ENCODE measurements at places on chromosomes 12 and 14. TPM values are rescaled to one million over a fixed set of nuclear protein-coding genes. Genes with fewer than 3 reads are reported as not detected.

DNA sequence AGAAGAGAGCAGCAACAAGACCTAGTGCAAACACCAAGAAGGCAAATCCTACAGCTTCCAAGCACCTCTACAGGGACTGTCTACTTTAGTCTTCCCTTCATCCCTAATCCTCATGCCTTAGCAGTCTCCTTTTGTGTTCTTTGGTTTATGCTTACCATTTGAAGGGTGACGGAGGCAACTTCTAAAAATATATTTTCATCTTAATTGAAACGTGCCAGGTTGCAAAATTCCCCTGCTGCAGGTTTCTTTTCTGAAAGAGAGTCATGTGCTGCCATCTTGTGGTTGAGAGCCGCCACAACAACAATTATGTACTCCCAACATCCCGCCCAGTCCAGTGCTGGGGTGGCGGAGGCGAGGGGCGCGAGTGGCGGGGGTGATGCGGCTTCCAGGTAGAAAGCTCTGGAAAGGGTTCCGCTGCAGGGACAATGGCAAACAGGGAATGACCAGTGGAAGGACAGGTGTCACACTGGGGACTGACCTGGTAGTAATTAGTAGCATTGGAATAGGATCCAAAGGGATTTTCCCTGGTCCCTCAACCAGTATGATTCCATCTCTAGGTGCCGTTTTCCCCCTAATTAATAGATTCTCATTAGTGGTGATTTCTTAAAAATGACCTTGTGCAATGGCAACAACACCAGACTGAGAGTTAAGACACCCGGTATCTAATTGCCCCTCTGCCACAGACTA lies 80.3 kb upstream of the GNG2 start:
- peak; percentile 42 for DNase-seq
- H3K36me3 ChIP-seq = no peaks in the 10 kb centered on the region
- no peak overlapping the region for H3K4me3 ChIP-seq
- no peak overlapping the region for H3K27ac ChIP-seq

Gene IQSEC3
- 8.8 TPM for total RNA-seq

GRCh38 chr12:64256166-64256800 lies 34.2 kb upstream of the KICS2 start:
- H3K4me1 ChIP-seq = no peaks in the 10 kb centered on the region
- H3K27ac ChIP-seq = no peak overlapping the region
- no peak for DNase-seq
- H3K36me3 ChIP-seq = no peaks in the 10 kb centered on the region

- peaks cover 33% of the 10 kb centered on the region for H3K4me1 ChIP-seq
- H3K27ac ChIP-seq = peak within 1 kb of the TSS; percentile 83
- no peaks in the 10 kb centered on the region for H3K36me3 ChIP-seq
- peak within 1 kb of the TSS; percentile 94 for H3K4me3 ChIP-seq
- peaks cover 2% of the 10 kb centered on the region for H3K27me3 ChIP-seq
- no peak for DNase-seq
Observed at GRCh38 chr12:63844391-63845341, at the start of gene SRGAP1. SRGAP1 (plus strand) TSS chr12:63844700; CDS start chr12:63844817, 117 bp downstream.

GRCh38 chr12:65634626-65635331 lies 189.5 kb upstream of the HMGA2 start:
- no peak overlapping the region for H3K27ac ChIP-seq
- no peak overlapping the region for H3K4me3 ChIP-seq
- DNase-seq = no peak
- peaks cover 34% of the 10 kb centered on the region for H3K4me1 ChIP-seq

Gene RNF212B
- not detected for total RNA-seq

DNA sequence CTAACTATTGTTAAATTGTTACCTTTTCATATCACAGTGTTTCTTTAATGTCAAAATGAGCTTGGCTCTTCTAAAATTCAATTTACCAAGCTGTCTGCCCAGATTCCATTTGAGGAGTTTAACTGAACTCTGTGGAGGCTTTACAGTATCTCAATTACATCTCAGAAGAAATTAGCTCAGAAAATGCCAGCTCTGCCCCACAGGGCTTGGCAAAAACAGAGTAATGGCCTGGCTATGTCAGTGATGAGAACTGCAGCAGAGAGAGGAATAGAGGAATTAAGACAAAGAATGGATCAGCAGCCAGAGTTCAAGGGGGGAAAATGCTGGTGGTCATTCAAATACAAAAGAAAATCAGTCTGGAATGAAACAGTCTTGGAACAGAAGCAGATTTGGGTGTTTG lies 15.8 kb upstream of the TMTC1 start:
- H3K4me3 ChIP-seq = no peak overlapping the region
- H3K27ac ChIP-seq = no peak overlapping the region
- peaks cover 25% of the 10 kb centered on the region for H3K4me1 ChIP-seq
- no peaks in the 10 kb centered on the region for H3K27me3 ChIP-seq
- H3K36me3 ChIP-seq = peaks cover 3% of the 10 kb centered on the region

Measured in mesothelial cell of epicardium (in vitro differentiated cells).